ENCODE measurements at places on chromosomes 11 and 22.

DNA sequence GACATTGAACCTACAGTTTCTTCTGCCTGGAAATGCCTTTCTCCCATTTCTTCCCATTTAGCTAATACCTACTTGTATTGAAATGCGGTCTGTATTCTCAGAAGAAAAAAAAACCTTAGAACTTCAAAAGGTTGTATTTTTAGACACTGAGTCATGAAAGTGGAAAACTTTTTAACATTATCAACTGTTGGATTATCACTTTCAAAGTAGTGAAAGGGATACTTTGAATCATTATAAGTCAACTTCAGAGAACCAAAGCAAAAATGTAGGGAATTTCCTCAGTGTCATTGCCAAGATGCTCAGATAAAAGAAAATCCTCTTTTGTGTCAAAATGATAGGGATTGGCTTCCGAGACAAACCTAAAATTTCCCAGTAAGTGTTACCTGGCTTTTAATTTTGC is 6.6 kb downstream of the HOATZ start:
- DNase-seq = no peak

- no peak for DNase-seq
Observed at GRCh38 chr22:45320357-45320976, 10.7 kb downstream of the FAM118A start.

DNA sequence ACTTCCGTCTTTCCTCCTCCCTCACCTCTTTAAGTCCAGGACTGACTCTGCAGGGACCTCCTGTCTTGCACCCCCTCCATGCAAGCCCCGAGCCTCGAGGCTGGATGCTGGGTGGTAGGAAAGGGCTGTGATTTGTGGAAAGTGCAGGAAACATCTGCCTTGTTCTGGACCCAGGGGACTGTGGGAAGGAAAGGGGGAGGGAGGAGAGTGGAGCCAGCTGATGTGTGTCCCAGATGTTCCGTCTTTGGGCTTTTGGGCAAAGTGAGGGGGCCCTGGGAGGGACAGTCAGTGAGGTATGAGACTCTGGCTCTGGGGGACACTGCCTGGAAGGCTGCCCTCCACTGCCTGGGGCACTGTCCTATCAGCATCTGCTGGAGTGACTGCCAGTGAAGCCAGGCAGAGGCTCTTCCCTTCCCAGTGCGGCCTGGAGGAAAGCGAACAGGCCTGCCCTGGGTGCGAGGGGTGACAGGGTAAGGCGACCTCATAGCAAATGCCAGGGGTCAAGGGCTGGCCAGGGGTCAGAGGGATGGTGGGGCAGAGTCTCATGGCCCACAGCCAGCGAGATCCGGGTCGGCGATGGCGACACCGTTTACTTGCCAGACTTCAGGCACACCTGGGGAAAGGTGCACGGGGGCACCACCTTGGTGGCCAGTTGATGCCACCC is 1.7 kb downstream of the MRGPRD start:
- DNase-seq = no peak

DNA sequence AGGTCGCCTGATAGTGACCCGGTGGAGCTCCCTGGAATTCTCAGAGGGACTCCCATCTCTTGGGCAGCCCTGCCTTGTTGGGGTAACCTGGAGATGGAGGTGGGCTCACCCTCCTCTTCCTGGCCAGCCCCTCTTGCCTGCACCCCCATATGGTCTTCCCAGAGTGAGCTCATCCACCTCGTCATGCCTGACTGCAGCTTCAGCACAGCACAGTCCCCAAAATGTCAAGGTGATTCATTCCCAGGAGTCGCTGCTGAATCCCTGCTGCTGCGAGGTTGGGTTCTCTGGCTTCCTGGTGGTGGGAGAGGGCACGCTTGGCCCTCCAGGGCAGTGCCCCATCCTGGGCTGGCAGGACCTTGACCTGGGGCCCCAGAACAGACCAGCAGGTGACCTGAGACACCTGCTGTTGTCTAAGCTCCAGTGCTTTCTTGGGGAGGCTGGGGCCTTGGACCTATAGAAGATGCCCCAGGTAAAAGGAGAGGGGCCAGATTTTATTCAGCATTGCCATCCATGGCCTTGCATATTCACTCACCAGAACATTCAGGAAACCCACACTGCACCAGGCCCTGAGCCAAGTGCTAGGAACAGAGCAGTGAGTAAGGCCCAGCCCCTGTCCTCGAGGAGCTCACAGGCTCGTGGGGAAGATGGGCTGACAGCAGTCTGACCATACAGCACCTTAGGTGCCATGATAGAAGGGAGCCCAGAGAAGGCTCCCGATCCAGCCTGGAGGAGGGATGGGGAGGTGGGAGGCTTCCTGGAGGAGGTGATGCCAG is 72.9 kb downstream of the CACNA1I start:
- no peak for DNase-seq

DNA sequence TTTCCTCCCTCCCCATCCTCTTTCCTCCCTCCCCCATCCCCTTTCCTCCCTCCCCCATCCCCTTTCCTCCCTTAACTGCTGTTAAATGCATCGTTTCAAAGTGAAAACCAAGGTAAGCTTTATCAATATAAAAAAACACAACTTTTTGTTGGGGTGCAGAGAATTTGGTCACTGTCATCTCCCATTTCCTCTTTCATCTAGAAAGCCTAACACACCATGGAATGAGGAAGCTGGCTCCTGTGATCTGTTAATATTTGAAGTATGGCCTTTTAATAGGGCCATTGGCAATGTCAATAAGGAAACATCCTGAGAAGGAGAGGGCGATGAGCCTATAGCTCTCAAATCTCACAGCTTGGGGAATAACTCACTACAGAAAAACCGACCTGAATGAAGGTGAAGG is 7.0 kb downstream of the EXPH5 start:
- no peak for DNase-seq

DNA sequence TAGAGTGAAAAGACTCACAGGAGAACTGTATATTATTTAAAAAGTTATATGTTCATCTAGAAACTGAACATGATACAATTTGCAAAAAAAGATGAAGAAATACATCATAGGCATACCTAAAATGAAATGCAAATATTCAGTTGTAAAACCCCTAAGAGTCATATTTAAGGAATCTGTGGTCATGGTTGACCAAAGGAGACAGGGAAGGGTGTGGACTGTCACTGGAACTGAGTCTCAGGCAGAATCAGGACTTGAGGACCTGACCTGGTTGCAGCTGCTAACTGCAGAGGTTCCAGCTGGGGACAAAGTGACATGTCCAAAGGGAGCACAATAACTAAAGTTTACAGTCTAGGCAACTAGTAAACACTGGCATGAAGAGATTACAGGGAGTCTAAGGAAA is 211.3 kb upstream of the RAG2 start:
- no peak for DNase-seq

- no peak for DNase-seq
Observed at GRCh38 chr11:106276859-106277436, 199.5 kb downstream of the AASDHPPT start.

GRCh38 chr22:20215742-20216141 is 52.4 kb downstream of the RTN4R start:
- DNase-seq = no peak

Measured in NCI-H2081 treated with DMSO at 0.1 percent for 48 hours (cell line).